ENCODE measurements at places on chromosomes 7 and 10. TPM values are rescaled to one million over a fixed set of nuclear protein-coding genes. Genes with fewer than 3 reads are reported as not detected.

Gene SAP25
- not detected for polyA plus RNA-seq

Gene DNAJC2
- 38.4 TPM for polyA plus RNA-seq

Gene SHLD2
- 13.5 TPM for polyA plus RNA-seq

Gene PHTF2
- 23.6 TPM for polyA plus RNA-seq

Gene ZP3
- 4.9 TPM for polyA plus RNA-seq

Gene HOXA13
- polyA plus RNA-seq: 0.15 TPM

Gene HEPACAM2
- not detected for polyA plus RNA-seq

Gene MTPN
- 130 TPM for polyA plus RNA-seq

Gene SLC29A4
- 0.37 TPM for polyA plus RNA-seq

Gene SFRP4
- 0.21 TPM for polyA plus RNA-seq

Gene HABP2
- not detected for polyA plus RNA-seq

Gene DGKI
- 5.1 TPM for polyA plus RNA-seq

Gene MYOF
- polyA plus RNA-seq: 101 TPM

Gene TM9SF3
- polyA plus RNA-seq: 130 TPM

Gene PON1
- polyA plus RNA-seq: not detected

Gene RAMP3
- not detected for polyA plus RNA-seq

Gene SMO
- 2.5 TPM for polyA plus RNA-seq

Gene KCP
- 0.10 TPM for polyA plus RNA-seq

Gene PRTFDC1
- 16.0 TPM for polyA plus RNA-seq

Gene GATA3
- polyA plus RNA-seq: not detected

Gene KIAA1217
- polyA plus RNA-seq: 8.1 TPM

Gene PIP4K2A
- polyA plus RNA-seq: 27.7 TPM

All from GM23248 (cell line).